ENCODE measurements at places on chromosomes 7 and 10.

- DNase-seq = no peak
Observed at GRCh38 chr10:34397324-34397723, 417.8 kb downstream of the PARD3 start.

DNA sequence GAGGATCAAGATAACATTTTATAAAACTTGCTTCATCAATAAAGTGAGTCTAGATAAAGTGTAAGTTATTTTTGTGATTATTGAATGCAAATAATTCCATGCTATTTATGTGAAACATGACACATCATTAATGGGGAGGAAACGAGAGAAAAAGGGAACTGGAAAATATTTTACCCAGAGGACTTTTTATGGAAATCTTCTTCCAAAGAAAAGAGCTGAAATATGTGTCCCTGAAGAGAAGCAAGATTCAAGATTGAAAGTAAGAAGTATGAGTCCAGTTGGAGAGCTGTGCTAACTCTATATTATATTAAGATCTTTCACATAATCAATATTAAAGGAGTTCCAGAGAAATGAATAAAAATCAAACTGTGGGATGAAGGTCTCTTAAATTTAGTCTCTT lies 1361.8 kb downstream of the GATA3 start:
- no peak for DNase-seq

GRCh38 chr7:49001610-49002033 lies 77.3 kb downstream of the CDC14C start:
- no peak for DNase-seq

GRCh38 chr10:60288256-60288655 lies 101.4 kb downstream of the ANK3 start:
- DNase-seq = no peak

- DNase-seq = no peak
Observed at GRCh38 chr10:97850446-97850845, 803 bp downstream of the GOLGA7B start.

DNA sequence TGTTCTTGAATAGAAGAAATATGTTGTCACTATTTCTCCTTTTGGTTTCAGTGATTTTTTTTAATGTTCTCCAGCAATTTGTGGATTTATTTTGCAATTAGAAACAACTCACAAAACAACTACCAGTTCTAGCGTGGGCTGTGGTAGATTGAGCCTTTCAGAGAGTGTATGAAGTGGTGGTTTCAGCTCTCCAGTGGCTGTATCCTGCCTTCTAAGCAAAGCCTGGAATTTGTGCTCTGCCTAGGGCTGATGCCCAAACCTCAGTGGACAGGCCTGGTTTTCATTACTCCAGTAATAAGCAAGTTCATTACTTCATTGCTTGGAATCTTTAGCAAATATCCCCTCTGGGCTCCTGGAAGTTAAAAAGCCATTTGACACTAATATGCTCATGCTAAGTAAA lies 35.9 kb downstream of the APBB1IP start:
- DNase-seq = no peak

- no peak for DNase-seq
Observed at GRCh38 chr10:68251151-68251550, 19.2 kb upstream of the ATOH7 start.

DNA sequence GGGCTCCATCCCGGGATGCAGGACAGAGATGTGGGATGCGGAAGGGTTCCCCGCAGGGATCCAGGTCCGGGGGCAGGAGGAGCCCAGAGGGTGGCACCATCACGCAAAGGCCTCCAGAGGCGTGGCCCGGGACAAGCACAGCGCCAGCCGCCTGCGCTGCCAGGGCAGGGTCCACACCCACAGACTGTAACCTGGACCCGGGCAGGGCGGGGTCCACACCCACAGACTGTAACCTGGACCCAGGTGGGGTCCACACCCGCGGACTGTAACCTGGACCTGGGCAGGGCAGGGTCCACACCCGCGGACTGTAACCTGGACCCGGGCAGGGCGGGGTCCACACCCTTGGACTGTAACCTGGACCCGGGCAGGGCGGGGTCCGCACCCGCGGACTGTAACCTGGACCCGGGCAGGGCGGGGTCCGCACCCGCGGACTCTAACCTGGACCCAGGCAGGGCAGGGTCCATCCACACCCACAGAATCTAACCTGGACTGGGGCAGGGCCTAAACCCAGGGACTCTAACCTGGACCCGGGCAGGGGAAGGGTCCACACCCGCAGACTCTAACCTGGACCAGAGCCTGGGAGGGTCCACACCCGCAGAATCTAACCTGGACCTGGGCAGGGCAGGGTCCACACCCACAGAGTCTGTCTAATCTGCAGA lies 37.5 kb upstream of the SUN1 start:
- no peak for DNase-seq

- no peak for DNase-seq
Observed at GRCh38 chr10:7085913-7086589, 324.8 kb downstream of the SFMBT2 start.

DNA sequence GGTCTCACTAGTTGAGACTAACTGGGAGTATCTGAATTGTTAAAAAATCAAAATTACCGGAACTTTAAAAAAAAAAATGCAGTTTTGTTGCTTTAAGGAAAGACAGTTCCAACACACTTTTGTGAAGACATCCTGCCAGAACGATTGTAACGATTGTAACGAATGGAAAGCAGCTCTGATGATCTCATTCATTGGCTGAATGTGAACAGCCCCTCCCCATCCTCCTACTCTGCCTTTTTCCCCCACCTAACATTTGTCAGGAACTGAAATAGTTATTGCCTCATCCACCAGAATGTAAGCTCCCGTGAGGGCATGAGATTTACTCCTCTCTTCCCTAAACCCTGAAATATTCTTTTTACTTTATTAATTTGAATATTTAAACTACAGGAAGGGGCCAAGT lies 23.1 kb upstream of the ZC3HAV1L start:
- DNase-seq = no peak

DNA sequence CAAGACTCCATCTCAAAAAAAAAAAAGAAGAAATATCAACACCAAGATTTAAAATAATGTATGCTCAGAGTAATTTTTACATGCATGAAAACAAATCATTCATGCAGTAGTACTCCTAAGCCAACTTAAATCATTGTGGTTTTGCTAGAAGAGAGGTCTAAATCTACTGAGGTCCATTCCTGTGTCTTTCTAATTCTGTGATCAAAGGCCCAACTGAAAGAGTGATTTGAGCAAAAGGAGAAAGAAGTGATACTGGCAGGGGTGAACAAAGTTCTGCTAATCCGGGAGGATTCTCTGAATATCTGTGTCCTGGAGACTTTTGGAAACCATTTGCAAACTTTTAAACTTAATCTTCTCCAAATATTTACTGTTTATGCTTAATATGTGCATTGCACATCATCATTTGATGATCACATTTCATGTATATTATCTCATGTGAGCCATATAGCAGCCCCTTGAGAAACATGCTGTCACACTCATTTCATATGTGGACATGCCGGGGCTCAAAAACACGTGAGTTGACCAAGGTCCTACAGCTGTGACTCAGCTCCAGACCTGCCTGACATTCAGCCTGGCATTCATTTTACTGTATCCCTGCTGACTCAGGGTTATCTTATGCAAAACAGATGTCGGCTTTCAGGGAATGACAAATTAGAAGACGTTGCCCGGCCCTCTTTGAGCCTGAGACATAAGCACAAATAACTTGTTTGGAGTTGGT lies 76.4 kb downstream of the FAM107B start:
- DNase-seq = no peak

- DNase-seq = no peak
Observed at GRCh38 chr10:18202680-18203460, 62.6 kb downstream of the CACNB2 start.
